Colonic mucosa (tissue), 4 donors: ENCODE measurements at places on chromosomes 11 and 22. TPM values are rescaled to one million over a fixed set of nuclear protein-coding genes. Genes with fewer than 3 reads are reported as not detected.

Gene MMP8
- total RNA-seq, result not detected

Gene SORL1
- 121 TPM for total RNA-seq

Gene GVQW3
- 2.8 TPM for total RNA-seq

Gene VWA5A
- total RNA-seq, result 62.5 TPM

Gene GGTLC2
- not detected for total RNA-seq

- DNase-seq, result no peak
These were observed 122.7 kb downstream of the EFCAB6 start for GRCh38 chr22:43689356-43689755.

DNA sequence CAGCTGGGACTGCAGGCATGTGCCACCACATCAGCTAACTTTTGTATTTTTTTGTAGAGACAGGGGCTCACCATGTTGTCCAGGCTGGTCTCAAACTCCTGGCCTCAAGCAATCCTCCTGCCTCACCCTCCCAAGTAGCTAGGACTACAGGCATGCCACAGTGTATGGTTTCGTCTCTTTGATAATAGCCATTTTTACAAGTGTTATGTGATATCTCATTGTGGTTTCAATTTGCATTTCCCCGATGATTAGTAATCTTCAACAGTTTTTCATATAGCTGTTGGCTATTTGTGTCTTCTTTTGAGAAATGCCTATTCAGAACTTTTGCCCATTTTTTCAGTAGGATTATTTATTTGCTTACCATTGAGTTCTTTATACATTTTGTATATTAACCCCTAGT lies 9.0 kb upstream of the MTMR3 start:
- no peak for DNase-seq

DNA sequence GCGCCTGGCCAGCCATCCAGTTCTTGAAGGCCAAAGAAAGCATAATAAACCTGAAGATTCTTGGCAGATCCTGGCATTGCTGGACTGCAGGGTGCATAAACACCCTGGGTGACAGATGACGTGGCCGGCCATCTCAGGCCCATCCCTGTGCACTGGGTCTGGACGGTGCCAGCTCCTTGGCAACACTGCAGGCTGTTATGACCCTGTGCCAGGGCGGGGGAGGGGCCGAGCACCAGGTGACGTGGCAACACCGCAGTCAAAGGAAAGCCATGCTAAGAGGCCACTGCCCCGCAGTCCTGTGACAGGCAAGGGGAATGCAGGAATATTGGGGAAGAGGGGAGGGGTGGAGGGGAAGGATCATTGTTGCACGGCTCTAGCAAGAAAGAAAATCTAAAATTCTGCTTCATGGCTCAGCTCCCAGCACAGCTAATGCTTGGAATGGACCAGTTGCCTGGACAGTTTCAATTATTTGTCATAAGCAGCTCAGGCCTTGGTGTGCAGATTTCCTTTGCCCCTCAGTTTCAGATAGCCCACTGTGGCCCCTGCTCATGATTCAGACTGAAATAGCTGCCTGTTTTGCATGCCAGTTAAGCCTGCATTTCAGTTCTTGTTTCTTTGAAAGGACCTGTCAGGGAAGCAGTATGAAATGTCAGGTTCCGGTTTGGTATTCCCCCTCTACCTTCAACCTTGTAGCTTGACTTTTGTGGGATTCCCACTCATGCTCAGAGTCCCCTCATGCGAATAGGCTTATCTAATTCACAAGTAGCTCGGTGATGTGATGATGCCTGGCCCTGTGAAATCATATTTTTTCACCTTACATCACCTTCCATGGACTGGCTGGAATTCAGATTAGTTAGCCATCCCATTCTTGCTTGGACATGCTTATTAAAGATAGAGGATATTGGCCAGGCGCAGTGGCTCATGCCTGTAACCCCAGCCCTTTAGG lies 29.7 kb upstream of the DDX6 start:
- DNase-seq, result peak; percentile 85

GRCh38 chr22:19730655-19731360 lies 7.5 kb downstream of the GP1BB start:
- DNase-seq, result peak; percentile 84
